ENCODE measurements at places on chromosomes 11 and 22. TPM values are rescaled to one million over a fixed set of nuclear protein-coding genes. Genes with fewer than 3 reads are reported as not detected.

GRCh38 chr11:62710001-62710345, 2.5 kb downstream of the GNG3 start:
- DNase-seq = no peak

DNA sequence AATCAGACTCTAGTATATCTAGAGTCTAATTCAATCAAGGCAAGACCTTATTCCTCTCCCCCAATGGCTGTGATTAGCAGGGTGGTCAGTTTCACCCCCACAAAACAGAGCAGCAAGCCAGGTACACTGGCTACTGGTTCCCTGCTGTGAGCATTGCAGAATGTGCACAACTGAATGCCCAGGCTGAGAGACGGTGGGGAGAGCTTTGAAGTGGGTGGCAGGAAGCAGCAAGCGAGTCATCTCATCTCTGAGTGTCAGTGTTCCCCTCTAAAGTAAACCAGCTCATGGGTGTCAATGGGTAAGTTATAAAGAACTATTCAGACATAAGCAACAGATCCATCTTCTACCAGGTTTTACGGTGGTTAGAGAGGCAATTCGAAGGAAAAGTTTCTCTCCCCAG, 37.6 kb downstream of the GAB4 start:
- no peak for DNase-seq

GRCh38 chr11:12117611-12118010, 7.2 kb downstream of the MICAL2 start:
- DNase-seq = no peak

DNA sequence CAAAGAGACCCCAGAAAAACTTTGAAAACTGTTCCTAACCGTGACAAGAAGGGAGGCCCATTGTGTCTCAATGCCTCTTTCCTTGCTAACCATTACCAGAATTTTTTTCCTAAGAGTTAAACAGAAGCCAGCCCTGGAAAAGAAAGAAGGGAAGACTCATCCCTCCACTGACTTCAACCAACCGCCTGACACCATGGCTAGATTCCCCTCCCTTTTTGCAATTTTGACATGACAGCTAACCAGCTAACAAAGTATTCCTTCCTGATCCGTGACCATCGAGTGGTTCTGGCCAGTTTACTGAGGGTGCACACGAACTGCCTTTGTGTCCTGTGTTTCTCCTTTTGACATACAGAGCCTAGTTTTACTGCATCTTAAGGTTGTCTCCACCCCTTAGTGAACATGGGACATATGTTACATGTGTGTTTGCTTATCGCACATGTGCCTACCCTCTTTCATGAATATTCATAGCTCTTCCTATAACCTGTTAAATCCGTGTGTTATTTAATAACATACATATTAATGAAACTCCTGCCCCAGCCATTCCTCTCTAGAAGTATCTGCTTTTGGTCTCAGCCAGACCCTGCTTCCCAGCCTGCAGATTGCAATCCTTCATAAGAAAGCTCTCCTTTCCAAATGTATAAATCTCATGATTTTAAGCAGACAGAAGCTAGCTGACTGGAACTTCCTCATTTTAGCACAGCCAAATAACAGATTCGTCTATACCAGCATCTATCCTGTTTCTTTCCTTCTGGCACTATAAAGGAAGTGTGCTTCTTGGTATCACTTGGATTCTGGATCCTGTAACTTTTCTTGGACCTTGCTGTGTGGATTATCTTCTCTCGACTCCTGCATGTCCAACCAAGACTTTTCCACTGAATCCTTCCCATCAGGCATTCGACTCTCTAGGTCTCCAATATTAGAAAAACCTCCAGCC, 37.8 kb downstream of the RASSF10 start:
- DNase-seq = no peak

- DNase-seq = no peak
Measured at GRCh38 chr11:44595006-44595405, 29.5 kb downstream of the CD82 start.

DNA sequence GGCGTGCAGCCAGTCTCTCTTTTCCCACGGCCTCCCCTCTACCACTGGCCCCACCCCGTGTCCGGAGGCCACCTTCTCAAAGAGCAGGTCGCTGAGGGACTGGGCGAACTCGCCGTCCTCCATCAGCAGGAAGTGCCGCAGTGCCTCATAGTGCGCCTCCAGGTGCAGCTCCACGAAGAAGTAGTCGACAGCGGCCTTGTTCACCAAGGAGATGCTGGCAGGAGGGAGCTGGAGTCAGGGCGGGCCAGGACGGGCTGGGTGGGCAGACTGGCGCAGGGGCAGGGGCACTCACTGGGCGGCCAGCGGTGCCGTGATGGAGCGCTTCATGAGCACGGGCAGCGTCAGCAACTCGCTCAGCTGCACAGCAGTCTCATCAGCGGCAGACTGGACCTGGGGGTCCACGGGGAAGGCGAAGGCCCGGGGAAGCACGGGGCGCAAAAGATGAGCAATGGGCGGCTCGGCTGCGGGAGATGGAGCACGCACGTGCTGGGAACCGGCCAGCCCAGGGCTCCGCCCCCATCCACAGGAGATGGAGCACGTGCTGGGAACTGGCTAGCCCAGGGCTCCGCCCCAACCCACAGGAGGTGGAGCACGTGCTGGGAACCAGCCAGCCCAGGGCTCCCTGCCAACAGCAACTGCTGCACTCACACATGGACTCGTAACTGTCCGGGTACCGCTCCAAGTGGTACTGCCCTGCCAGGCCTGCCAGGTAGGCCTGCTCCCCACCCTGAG, 18.4 kb downstream of the SELENOO start:
- no peak for DNase-seq

DNA sequence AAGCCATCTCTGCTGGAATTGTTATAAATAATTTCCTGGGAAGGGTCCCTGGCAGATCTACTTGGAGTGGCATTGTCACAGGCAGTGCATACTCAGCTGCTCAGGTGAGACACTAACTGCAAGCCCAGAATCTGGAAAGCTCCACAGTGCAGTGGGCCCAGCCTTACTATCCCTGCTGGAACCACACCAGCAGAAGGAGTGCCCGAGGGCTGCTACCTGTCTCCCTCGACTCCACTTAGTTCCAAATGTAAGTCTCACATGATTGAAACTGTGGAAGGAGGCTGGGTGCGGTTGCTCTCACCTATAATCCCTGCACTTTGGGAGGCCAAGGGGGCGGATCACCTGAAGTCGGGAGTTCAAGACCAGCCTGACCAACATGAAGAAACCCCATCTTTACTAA, 14.3 kb upstream of the SYVN1 start:
- DNase-seq = no peak

DNA sequence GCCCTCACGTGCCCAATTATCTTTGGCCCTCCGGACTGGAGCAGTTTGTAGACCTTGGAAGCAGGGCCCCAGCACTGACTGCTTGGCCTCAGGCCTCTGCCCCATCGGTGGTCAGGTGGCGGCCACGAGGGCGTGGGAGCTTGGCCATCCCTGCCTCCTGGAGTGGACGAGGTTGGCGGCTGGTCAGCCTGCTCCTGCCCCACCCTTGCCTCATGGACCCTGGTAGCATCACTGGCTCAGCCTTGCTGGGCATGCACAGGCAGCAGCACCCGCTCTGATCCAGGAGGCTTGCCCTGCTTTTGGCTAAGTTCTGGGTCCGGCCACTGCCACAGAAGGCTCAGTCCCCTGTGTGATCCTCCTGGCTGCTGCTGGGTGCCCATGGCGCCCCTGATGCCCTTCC, 4.1 kb downstream of the KRTAP5-3 start:
- DNase-seq = no peak

DNA sequence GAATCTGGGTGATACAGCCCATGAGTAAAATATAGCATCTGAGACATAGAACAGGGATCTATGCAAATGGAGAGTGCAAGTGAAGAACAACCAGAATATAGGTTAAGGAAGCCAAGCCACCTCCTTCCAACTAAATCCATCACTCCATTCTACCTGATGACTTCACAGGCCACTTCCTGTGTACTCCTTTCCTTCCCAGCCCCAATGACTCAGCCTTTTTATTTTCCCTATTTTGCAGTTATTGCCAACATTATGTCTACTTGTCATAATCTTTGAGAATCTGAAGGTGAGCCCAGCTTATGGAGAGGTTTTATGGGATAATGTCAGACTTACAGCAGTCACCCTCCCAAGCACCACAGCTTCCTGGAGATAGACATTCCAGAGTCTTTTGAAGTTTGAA, 1.4 kb upstream of the OR52M1 start:
- DNase-seq = no peak

- no peak for DNase-seq
Measured at GRCh38 chr11:59706518-59707285, 6.9 kb downstream of the OR10V1 start.

DNA sequence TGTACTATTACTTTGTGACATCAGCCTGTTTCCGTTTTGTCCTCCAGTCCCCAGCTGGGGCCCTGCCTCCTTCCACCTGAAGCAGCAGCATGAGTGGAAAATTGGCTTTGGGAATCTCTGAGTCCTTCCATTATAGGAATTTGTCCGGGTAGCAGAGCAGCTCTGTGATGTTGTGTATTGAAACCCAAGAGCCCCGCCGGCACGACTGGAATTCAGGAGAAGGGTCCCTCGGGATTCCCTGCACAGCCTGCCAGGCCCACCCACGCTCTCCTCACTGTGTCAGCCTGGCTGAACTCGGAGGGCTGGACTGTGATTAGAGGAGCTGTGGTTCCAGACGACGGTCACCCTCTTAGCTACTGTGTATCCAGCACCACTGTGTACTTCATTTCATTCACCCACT, 18.8 kb upstream of the TSPAN18 start:
- DNase-seq = no peak

DNA sequence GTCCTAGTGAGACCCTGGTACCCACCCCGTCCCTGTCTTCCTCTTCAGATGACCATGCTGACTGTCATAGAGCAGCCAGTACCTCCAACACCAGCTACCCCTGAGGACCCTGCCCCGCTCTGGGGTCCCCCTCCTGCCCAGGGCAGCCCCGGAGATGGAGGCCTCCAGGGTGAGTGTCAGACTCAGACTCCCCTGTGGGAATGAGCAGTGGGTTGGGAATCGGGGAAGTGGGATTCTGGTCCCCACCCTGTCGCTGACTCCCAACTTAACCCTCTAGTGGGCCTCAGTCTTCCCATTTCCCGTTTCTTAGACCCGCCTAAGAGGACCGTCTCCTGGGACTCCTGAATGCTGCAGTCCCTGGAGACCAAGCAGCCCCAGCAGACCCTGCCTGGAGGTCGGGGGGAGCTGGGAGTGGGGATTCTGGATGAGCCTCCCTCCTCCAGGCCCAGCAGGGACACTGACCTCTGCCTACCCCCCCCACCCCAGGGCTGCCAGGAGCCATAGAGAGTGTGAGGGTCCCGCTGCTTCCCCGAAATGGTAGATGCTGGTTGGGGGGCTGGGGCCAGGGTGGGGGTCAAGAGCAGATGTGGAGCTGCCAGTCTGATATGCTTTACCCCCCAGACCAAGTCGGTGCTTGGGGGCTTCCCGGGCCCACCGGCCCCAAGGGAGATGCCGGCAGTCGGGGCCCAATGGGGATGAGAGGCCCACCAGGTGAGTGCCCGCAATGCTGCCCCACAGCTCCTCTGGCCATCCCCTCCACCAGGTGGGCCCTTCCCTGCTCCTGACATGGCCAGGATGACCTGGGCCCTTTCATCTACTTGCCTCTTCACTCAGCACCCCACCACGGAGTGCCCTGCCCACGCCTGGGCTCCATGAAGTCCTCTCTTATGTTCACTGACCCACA, 25.5 kb downstream of the EMID1 start:
- no peak for DNase-seq

GRCh38 chr11:74896311-74896710, 52.6 kb downstream of the XRRA1 start:
- DNase-seq = no peak

DNA sequence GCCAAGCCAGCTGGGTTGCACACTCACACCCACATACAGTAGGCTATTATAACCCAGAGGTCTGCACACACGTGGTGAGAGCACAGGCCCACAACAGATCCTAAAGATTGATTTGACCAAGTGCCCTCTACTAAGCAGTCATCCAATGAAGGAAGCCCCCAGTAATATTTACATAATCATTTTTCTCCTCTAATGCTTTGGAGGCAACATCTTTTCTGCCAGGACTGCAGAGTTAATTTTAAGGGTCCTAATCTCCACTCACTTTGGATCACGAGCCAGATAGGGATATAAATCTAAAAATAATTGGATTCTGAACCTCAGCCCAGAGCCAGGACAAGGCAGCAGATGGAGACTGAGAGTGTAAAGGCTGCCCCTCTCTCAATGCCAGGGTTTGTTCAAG, 49.1 kb upstream of the MTNR1B start:
- DNase-seq = no peak

DNA sequence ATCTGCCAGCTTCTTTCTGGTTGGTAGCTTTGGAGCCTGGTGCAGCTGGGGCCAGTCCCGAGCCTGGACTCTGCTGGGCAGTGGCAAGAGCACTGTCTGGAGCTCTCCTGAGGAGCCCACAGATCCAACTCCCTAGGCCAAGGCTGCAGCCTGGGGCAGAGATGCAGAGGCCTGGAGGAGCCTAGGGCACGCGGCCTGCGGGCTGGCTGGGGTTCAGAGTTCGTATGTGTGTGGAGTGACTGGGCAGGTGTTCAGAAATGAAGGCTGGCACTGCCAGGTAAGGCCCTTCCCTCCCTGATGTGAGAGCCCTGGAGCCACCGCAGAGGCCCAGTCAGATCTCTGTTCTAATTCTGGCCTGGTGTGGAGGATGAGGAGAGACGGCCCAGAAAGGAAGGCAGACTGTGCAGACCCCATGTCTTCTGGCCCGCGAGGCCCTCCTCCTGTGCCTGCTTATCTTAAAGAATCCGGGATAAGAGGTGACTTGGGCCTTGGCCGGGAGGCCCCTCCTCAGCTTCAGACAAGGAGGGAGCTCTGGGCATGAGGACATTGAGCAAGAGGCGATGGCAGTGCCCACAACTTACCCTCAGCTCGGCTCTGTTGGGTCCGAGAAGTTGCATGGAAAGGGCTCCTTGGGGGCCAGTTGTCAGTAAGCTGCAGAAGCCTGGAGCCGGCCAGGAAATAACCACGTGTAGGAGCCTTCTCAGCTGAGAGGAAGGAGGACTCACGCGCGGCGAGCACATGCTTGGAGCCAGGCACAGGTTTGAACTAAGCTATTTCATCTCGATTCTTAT, 62.2 kb upstream of the B3GAT1 start:
- no peak for DNase-seq

DNA sequence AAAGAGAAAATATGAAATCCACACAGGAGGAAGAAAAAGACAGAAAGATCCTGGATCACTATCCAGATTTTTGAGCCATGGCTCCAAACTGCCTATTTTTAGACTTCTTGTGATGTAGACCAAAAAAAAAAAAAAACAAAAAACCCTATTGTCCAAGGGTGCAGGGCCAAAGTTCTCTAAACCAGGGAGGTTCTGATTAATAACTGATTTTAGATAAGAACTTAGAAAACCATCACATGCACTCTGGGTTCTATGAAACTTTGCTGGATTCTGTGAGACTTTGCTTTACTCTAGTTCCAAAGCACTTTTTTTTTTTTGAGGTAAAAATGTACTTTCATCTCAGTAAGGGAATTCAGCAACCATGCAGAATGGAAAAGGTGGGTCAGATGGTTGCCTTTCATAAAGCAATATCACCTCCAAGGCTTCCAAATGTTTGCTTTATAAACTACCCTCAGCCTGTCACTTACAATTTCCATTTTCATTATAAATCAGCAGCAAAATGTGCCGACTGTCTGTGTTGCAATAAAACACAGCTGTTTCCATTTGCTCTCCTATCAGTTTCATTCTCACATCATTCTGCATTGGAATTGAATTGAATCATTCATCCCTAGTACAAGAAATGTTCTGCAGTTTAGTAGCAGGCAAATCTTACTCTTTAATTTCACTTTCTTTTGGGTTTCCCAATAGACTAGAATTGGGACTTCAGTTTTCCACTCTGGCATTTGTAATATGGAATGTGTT, 1584.3 kb upstream of the RAG2 start:
- DNase-seq = no peak

Gene ART1
- not detected for total RNA-seq

Gene FGF19
- total RNA-seq = not detected

Gene ANO9
- 37.2 TPM for total RNA-seq

Gene GLYAT
- total RNA-seq = not detected

Gene NDUFV1
- total RNA-seq = 207 TPM

Data from activated B cell treated with CpG ODN at 0.5 μM for 24 hours (primary cell).